CMK (cell line): ENCODE measurements at places on chromosomes 3 and 15.
A peak's percentile ranks its signal among the peaks of the same experiment; 100 is the strongest.

DNA sequence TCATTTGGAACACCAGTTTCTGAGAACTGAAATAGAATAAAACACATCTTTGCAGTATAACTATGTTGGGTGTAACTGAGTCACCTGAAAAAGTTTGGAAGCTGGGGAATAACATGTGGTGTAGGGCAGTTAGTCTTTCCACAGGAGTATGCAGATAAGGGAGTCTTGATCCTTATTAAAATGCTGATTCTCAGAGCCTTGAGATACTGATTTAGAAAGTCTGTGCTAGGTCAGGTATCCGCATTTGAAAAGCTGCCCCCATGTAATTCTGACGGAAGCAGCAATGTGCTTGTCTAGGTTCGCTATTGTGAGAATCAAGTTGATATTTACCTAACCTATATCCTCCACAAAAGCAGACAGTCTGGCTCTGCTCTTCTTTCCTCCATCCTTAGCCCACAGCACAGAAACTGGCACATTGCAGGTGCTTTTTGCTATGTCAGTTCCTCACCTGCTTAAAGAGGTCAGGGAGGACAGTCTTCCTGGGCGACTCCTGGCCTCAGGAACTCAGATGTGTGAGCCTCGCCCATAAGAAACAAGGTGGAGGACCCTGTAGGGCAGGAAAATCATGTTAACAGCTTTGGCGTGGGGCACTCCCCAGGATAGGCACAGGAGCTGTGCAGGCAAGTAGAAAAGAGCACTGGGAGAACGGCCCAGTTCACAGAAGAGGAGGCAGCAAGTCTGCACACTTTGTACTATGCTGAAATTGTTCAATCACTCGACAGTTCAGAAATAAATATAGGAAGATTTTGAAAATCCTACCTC lies 27.6 kb upstream of the SRPRB start:
- no peak for DNase-seq

DNA sequence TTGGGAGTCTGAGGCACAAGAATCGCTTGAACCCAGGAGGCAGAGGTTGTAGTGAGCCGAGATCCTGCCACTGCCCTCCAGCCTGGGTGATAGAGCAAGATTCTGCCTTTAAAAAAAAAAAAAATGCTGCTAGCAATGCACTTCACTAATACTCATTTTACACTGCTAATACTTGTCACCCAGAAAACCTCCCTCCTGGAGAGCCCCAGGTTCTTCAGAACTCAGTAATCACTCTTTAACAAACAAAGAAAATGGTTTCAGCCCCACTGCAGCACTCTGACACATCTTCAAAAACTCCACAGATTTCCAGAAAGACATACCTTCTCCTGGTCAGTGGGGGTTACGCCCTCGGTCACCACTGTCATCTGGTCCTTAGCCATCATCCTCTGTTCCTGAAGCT lies 366.7 kb downstream of the SHQ1 start:
- DNase-seq, result no peak

- DNase-seq, result no peak
These were observed 125.5 kb downstream of the NSMCE3 start for GRCh38 chr15:29143909-29144635.

DNA sequence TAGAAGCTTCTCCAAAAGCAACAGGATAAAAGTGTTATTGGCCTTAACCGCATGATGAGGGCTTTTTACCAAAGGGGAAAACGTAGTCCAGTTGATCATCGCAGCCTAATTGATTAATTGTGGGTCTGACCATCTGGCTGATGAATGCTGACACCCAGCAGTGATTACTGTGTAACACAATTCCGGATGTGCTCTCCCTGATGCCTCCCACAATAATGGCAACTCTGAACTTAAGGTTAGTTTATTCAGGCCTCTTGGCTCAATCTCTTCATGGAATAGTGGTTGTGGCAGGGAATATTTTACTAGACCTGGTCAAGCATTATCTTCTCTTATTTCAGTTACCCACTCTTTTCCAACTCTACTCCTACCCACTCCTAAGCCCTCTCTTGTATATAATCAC lies 332.9 kb downstream of the TIGIT start:
- DNase-seq, result no peak

- DNase-seq, result peak; percentile 96
These were observed 1.7 kb upstream of the MAN2A2 start for GRCh38 chr15:90901175-90902039.

- DNase-seq, result no peak
These were observed 64.4 kb downstream of the NSMCE3 start for GRCh38 chr15:29205186-29205585.

DNA sequence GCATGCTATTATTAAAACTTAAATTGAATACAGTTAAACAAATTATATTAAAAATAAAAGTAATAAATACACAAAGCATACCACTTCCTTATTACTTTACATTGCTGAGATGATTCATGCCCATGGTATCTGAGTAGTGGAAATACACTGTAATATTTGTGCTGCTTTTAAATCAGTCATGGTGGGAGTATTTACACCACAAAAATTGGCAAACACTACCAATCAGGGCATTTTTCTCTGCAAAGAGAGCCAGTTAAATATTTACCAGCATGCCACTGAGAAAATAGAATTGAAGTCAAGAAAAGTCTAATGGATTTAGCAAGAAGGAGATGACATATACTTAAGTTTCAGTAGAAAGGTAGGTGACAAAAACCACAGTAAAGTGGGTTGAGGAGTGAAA lies 19.6 kb downstream of the PPARG start:
- DNase-seq, result no peak

- no peak for DNase-seq
These were observed 1.9 kb upstream of the ZNF662 start for GRCh38 chr3:42904076-42904475.
